Keratinocyte (primary cell): ENCODE measurements at places on chromosomes 1 and 21. TPM values are rescaled to one million over a fixed set of nuclear protein-coding genes. Genes with fewer than 3 reads are reported as not detected.

DNA sequence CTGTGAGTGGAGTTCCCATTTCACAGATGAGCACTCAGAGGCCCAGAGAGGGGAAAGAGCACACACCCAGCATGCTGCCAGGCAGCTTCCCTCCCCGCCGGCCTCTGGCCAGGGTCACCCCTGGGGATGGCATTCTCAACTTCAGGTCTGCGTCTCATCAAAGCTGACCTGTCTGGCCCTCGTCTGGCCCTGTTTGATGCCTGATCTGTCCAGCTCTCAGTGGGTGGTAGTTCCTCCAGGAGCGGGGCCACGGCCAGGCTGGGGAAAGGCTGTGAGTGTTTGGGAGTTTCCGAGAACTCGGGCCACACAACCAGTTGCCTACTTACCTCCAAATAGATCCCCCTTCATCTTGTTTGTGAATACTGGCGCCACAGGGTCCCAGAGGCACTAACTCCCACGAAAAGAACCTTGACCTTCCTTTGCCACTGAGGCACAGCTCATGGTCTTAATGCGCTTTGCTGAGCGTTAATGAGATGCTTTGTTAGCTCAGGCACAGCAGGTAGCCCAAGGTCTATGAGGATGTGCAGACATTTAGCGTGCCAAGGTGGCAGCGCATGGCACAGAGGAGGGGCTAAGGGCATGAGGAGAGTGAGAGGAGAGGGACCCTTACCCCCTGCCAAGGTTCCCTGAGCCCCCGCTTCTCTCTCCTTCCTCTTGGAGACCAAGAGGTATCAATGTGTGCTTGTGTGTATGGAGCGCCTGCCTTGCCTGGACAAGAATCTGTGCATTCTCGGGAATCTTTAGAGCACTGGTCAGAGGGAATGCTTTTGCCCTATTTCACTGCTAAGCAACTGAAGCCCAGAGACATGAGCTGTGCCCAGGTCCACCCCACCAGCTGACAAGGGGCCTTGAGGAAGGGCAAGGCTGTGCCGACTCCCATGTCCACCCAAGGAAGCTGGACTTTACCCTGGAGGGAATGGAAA is 61.2 kb downstream of the DISP3 start:
- H3K4me1 ChIP-seq, result no peaks in the 10 kb centered on the region
- DNase-seq, result no peak
- H3K36me3 ChIP-seq, result no peaks in the 10 kb centered on the region
- H3K4me3 ChIP-seq, result no peak overlapping the region
- H3K27me3 ChIP-seq, result peaks cover 12% of the 10 kb centered on the region

DNA sequence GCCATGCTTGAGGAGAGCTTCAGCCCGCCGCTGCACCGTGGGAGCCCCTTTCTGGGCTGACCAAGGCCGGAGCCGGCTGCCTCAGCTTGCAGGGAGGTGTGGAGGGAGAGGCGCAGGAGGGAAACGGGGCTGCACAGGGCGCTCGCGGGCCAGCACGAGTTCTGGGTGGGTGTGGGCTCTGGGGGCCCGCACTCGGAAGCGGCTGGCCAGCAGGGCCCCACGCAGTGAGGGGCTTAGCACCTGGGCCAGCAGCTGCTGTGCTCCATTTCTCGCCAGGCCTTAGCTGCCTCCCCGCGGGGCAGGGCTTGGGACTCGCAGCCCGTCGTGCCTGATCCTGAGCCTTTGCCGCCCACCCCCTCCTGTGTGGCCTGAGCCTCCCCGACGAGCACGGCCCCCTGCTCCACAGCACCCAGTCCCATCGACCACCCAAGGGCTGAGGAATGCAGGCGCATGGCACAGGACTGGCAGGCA is 1554.0 kb downstream of the KCNT2 start:
- no peaks in the 10 kb centered on the region for H3K4me1 ChIP-seq
- no peaks in the 10 kb centered on the region for H3K36me3 ChIP-seq
- H3K4me3 ChIP-seq, result no peak overlapping the region

Gene TNFRSF1B
- 0.02 to 0.04 TPM (median 0.04 TPM) in 3 replicates for polyA plus RNA-seq

- no peak overlapping the region for H3K27ac ChIP-seq
- no peaks in the 10 kb centered on the region for H3K36me3 ChIP-seq
- no peaks in the 10 kb centered on the region for H3K27me3 ChIP-seq
- H3K4me1 ChIP-seq, result peaks cover 37% of the 10 kb centered on the region
Measured at GRCh38 chr21:45454060-45454925, 49.3 kb downstream of the COL18A1 start.

Gene NUF2
- 1.2 to 10.6 TPM (median 5.1 TPM) in 3 replicates for polyA plus RNA-seq

DNA sequence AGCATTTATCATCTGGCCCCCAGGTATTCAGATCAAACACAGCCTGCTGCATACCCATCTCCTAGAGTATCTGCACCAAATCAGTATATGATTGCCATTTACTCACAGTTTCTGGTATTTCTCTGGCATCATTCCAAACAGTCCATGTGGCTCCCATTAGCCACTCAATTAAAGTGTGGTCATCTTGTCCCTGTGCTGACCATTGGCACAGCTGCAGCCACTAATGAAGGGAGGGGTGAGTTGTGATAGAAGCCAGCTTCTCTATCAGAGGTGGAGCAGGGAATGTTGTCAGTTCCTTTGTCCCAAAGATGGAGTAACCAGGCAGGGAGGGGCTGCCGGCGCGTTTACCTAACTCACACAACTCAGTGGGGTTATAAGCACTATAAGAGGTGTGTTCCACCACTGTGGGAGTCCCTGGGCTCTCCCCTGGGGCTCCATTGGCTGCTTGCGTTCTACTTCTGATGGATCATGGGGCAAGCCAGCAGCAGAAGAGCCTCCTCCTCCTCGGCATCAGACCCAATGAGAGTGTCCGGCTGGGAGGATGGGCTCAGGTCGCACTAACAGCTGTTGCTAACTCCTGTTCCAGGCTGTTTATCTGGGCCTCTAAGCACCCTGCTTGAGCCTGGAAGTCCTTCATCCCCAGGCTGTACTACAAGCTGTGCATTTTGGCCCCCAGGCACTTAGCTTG is 108.6 kb downstream of the GDAP2 start:
- no peak overlapping the region for H3K4me3 ChIP-seq
- no peaks in the 10 kb centered on the region for H3K27me3 ChIP-seq
- peaks cover 22% of the 10 kb centered on the region for H3K4me1 ChIP-seq
- no peak for DNase-seq
- H3K36me3 ChIP-seq, result no peaks in the 10 kb centered on the region

Gene TEX38
- polyA plus RNA-seq, result not detected in 3 replicates

GRCh38 chr1:206979379-206980043 is 9.3 kb upstream of the FCAMR start:
- DNase-seq, result no peak
- H3K4me1 ChIP-seq, result no peaks in the 10 kb centered on the region
- H3K27ac ChIP-seq, result no peak overlapping the region
- H3K27me3 ChIP-seq, result no peaks in the 10 kb centered on the region

DNA sequence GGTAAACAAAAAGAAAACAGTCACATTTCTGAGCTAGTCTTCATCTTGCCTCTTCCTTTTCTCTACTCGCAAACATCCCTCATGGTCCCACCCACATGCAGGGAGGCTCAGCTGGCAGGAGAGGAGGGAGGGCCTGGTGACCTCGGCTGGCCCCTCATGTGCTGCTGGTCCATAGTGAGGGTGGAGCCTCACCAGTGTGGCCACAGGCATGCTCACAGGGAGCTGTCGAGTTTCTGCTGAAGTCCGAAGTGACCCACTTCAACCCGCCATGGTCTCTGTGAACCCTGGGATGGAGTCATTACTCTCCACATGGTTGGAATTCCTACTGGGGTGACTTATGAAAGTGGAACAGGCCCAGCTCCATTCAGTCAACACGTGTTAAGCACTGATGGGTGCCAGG is 253.4 kb downstream of the RHOU start:
- no peaks in the 10 kb centered on the region for H3K27me3 ChIP-seq
- H3K36me3 ChIP-seq, result no peaks in the 10 kb centered on the region
- no peak for DNase-seq
- H3K4me3 ChIP-seq, result no peak overlapping the region
